ENCODE measurements at places on chromosomes 12 and 14.

- no peak for DNase-seq
Observed at GRCh38 chr12:47155457-47156166, 75.9 kb upstream of the AMIGO2 start.

GRCh38 chr12:113689047-113689610 lies 217.5 kb upstream of the LHX5 start:
- DNase-seq = no peak

DNA sequence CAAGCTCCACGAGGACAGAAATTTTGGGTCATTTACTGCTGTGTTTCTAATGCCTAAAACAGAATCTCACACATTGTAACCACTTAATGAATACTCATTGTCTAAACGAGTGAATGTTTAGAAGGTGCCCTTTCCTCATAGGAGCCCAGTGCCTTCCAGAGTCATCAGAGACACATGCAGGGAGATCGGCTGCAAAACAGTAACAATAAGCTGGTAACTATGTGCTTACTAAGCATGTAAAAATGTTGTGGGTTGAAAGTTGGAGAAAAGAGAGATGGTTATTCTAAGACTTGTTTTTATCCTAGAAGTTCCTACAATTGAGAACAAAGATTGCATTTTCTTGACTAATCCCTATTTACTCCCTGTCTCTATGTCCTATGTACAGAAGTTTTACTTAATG lies 7.4 kb downstream of the TESPA1 start:
- DNase-seq = peak; percentile 11

GRCh38 chr12:25263594-25263993 lies 12.9 kb upstream of the KRAS start:
- no peak for DNase-seq

- DNase-seq = no peak
Observed at GRCh38 chr12:102118874-102119273, 1.0 kb downstream of the NUP37 start.

DNA sequence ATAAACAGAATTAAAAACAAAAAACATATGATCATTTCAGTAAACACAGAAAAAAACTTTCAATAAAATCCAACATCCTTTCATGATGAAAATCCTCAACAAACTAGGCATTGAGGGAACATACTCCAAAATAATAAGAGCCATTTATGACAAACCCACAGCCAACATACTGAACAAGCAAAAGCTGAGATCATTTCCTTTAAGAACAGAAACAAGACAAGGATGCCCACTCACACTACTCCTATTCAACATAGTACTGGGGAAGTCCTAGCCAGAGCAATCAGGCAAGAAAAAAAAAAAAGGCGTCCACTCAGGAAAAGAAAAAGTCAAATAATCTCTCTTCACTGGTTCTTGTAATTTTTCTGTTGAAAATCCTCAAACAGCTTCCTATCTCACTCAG lies 30.1 kb downstream of the MRPL42 start:
- DNase-seq = no peak

DNA sequence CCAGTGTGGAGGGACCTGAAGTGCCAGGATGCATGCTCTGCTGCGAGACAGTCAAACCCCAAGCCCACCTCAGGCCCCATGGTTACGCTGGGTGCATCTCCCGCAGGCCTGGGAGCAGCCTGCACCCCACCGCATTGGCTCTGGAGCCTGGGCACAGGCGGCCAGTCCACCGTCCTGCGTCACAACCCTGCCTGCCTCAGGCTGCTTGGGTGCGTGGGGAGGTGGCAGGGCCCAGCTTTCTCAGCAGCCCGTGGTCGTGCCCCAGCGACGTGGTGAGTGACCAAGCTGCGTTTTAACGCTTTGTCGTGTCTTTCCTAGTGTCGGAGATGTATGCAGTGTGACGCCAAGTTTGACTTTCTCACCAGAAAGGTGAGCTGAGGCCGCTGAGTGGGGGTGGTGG lies 10.9 kb downstream of the ZFYVE21 start:
- DNase-seq = no peak

GRCh38 chr12:12919666-12920435 lies 28.5 kb downstream of the GPRC5A start:
- no peak for DNase-seq

DNA sequence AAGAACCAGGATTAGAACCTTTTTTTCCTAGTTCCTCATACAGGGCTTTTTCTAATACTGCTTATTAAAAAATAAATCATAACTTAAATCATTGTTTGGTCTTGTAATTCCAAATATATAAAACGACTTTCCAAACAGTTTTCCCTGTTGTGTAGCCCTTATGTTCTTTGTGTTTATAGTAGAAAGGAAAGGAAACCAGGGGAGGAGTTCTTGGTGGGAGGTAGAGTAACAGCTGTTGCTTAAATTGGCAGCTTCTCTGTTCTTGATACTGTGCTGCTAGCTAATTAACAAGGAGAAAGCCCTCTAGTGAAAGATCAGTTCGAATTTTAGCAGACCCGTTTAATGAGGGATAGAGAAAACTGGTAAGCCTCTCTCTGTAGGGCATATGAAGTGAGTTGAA lies 15.0 kb downstream of the SRP54 start:
- no peak for DNase-seq

DNA sequence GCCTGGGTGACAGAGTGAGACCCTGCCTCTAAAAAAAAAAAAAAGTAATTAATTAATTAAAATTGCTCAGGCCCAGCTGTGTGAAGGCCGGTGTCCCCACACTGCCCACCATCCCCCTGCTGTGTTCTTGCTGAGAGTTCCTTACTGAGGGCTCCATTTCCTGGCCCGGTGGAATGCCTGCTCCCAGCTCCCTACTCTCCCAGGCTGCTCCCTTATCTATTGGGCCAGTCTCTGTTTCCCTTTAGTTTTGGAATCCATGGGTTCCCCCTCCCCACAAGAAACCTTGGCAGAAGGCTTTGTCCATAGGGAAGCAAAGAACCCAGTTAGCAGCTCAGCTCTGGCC lies 19.0 kb downstream of the MLXIP start:
- DNase-seq = no peak

DNA sequence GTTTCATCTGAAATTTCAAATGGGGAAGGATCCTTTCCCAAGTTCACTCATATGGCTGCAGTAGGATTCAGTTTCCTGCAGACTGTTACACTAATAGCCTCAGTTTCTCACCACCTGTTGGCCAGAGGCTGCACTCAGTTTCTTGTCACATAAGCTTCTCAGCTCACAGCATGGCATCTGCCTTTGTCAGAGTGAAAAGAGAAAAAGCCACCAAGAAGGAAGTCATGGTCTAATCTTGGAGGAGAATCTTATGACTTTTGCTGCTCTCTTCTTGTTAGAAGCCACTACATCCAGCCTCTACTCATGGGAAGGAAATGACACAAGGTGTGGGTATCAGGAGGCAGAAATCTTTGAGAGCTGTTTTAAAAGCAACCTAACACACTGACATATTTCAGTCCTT lies 39.4 kb upstream of the BTG1 start:
- no peak for DNase-seq

DNA sequence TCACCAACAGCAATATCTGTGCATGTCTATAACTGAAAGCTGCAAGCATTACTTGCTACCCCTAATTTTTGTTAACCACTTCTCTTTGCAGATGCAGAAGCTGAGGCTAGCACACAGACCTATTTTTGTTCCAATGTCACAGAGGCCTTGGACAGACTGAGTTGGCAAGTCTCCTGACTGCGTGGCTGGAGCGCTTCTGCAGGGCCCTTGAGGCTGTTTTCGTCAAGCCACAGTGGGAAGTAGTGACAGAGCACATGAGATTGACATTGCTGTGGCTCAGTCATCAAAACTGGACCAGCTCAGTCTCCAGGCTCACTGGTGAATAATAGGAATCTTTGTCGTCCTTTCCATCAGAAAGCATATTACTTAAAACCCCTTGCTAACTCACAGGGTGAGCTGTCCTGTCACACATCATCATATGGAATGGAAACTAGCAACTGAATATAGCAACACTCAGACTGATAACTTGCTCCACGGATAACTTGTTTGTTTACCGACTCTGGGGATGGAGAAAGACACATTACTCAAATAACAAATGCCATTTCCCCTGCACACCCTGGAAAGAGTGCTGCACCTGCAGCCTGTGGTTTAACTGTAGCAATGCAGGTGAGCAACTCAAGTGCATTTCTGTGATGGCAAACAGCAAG lies 43.6 kb upstream of the DDX11 start:
- DNase-seq = no peak

DNA sequence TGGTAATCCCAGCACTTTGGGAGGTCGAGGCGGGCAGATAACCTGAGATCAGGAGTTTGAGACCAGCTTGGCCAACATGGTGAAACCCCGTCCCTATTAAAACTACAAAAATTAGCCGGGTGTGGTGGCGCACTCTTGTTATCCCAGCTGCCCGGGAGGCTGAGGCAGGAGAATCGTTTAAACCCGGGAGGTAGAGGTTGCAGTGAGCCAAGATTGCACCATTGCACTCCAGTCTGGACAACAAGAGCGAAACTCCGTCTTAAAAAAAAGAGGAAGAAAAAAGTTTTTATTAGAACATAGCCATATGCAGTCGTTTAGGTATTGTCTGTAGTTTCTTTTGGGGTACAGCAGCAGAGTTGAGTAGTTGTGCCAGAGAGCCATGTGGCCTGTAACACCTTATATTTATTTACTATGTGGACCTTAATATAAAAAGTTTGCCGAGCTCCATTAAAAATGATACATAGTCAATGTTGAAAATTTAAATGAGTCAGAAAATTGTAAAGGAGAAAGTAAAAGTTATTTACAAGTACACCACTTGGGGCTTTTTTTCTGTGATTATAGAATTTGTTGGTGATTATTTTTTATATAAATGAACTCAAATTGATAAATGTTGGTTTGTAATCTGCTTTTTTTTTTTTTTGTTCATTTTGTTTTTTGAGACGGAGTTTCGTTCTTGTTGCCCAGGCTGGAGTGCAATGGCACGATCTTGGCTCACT lies 2.2 kb downstream of the ADIPOR2 start:
- DNase-seq = no peak

- no peak for DNase-seq
Observed at GRCh38 chr14:98008381-98009113, 1211.4 kb downstream of the VRK1 start.

DNA sequence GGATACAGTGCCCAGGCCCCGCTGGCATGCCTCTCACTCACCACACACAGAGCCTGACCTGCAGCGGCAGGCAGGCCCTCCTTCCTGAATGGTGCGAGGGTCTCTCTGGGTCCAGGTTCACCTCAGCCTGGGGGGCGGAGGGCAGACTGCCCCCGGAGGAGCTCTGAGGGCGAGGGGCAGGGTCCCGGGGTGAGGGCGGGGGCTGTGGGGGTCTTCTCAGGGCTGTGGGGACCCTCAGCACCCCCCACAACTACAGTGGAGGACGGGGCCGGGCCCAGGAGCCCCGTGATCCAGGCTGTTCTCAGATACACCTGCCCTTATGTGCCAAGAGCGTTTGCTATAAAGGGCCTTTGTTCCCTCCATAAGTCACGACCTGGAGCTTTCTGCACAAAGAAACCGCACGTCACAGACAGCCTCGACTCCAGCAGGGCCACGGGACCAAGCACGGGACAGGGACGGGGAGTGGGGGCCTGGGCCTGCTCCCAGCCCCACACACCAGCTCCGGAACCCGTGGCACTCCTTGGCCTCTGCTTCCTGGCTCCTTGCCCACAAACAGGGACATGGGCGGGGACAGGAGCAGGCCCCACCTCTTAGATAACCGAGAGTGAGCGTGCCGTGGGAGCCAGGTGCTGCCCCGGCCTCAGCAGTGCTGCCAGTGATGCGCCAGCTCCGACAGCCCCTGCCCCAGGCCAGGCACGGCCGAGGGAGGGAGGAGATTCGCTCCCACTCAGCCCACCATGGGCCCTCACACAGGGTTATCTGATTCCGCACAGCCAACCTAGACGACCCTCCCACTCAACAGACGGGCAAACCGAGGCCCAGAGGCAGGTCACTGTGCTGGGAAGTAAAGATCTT lies 101.9 kb downstream of the RFLNA start:
- no peak for DNase-seq

- no peak for DNase-seq
Observed at GRCh38 chr12:123444092-123445026, 7.9 kb upstream of the RILPL2 start.

GRCh38 chr14:24839617-24840203 lies 205.7 kb upstream of the GZMB start:
- DNase-seq = no peak

- peak; percentile 62 for DNase-seq
Observed at GRCh38 chr14:99884834-99885648, 91.8 kb downstream of the EML1 start.

GRCh38 chr14:34750670-34751069 lies 36.3 kb upstream of the CFL2 start:
- peak; percentile 38 for DNase-seq

- no peak for DNase-seq
Observed at GRCh38 chr14:55126932-55127459, 2.1 kb upstream of the LGALS3 start.

DNA sequence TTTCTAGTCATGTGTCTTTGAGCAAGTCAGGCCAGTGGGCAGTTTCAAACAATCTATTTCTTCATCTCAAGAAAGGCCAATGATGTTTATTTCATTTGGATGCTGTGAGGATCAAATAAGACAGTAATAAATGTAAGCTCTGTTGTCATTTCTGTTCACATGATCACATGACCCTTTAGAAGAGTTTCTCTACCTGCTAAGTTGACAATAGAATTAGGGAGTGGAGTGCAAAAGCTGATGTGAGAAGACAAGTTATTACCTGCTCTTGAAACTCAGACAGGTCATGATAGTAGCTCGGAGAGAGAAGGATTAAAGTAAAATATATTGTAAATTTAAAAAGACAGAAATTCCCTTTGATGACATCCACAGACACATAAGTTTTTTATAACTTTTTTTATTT lies 37.3 kb upstream of the DCN start:
- DNase-seq = no peak

- DNase-seq = peak; percentile 59
Observed at GRCh38 chr14:92846162-92846897, 52.2 kb downstream of the GOLGA5 start.

GRCh38 chr12:28108599-28108998 lies 81.7 kb upstream of the CCDC91 start:
- DNase-seq = no peak

DNA sequence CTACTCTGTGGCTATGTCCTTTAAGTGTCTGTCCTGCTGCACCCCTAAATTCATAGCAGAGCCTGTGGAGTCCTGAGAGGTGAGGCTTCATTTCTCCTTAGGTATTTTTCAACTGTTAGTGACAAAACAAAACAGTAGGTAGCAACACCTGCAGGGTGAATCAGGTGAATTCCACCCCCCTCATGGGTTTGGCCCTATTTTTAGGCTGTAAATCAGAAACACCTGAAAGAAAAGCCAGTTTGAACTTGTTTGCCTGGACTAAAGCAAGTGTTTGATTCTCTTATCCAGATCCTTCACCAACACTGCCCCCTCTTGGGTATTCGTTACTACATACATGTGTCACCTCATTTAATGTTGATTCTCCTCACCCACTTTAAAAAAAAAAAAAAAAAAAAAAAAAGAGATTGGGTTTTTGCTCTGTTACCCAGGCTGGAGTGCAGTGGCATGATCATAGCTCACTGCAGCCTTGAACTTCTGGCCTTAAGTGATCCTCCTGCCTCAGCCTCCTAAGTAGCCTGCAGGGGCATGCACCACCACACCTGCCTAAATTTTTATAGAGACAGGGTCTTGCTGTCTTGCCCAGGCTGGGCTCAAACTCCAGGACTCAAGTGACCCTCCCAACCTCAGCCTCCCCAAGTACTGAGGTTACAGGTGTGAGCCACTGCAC lies 10.3 kb downstream of the TBPL2 start:
- peak; percentile 65 for DNase-seq
